ENCODE measurements at places on chromosomes 1 and 21.
A peak's percentile ranks its signal among the peaks of the same experiment; 100 is the strongest.

DNA sequence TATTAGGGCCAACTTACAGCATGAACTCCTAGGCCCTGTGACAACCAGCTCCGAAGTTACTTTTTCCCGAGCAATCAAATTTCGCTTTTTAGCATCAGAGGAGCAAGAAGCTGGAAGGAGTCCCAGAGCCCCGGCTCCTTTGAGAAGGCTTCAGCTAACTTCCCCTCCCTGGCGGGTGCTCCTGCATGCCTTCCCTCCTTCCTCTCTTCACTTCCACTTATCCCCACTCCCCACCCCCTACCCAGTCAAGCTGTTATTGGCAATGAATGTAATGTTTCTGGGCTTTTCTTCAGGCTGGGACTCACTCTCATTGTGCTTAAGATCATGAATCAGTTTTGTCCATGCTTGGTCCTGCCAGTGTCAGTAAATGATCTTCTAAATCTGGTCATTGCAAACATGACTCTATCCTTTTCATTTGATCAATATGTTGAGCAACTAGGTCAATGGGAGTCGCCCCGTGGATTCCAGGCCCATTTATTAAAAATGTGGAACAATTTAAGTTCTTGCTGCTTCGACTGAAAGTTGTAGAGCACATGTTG is 94.5 kb upstream of the TSPAN2 start:
- no peak for DNase-seq

DNA sequence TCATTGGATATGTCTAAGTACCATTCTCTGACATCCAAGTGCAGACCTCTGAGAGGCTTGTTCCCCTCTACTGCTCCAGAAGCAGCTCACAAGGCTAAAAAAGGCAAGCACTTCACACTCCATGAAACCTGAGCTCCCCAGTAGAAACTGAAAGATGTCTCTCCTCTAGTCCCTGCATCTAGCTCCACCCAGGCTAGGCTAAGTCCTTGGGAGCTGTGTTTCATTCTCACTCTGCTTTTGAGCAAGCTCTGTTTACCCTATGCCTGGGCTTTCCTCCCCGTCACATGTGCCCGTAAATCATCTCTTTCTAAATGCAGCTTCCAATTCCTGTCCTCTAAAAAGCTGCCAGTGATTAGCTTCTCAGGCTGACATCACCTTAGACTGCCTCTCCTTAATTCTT is 39.0 kb downstream of the LRRC71 start:
- no peak for DNase-seq

- no peak for DNase-seq
These were observed at the start of gene ARHGEF16 for GRCh38 chr1:3453891-3454810. ARHGEF16 (plus strand) TSS chr1:3454665; CDS start chr1:3463085, 8,420 bp downstream.

DNA sequence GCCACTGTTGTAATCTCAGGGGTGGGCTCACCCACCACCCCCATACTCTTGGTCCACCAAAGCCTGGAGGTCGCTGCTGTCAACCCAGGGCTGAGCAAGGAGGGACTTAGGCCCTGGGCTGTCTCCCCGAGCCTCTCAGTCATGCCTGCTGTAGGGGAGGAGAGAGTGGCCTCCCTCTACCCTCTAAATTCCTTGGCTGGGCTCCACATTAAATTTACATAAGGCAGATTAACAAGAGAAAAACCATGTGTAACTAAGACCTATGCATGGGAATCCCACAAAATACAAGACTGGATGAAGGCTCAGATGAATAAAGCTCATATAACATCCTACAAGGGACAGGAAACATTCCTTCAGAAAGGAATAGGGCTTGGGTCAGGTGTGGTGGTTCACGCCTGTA is 1.8 kb upstream of the PIK3CD start:
- DNase-seq = no peak

GRCh38 chr1:11736746-11737639 is 1.1 kb downstream of the AGTRAP start:
- no peak for DNase-seq

DNA sequence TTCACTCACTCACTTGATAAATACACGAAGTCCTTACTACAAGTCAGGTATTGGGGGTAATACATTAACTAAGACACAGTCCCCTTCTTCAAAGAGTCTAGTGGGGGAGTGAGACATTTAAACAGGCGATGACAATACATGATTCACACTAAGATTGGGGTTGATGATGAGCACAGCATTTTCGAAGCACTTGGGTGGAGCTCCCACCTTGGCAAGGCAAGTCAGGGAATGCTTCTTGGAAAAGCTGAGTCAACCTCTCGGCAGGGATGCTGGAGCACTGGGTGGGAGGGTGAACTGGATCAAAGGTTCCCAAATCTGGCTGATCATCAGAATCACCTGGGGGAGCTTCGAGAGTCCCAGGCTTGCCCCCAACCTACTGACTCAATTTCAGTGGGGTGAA is 57.9 kb upstream of the ENAH start:
- no peak for DNase-seq

DNA sequence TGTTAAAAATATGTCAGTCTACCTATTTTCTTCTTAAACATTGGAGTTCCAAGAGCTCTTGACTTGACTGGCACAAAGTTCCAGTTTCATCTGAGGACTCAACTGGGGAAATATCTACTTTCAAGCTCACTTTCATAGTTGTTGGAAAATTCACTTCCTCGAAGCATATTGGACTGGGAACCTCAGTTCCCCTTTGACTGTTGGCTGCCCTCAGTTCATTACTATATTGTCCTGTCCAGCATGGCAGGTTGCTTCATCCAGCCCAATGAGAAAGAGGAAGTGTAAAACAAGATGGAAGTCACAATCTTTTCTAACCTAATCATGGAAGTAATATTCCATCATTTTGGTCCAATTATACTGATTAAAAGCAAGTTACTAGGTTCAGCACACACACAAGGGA is 54.3 kb downstream of the ZNF697 start:
- no peak for DNase-seq

- no peak for DNase-seq
These were observed 3.0 kb upstream of the TSPAN1 start for GRCh38 chr1:46171871-46172270.

DNA sequence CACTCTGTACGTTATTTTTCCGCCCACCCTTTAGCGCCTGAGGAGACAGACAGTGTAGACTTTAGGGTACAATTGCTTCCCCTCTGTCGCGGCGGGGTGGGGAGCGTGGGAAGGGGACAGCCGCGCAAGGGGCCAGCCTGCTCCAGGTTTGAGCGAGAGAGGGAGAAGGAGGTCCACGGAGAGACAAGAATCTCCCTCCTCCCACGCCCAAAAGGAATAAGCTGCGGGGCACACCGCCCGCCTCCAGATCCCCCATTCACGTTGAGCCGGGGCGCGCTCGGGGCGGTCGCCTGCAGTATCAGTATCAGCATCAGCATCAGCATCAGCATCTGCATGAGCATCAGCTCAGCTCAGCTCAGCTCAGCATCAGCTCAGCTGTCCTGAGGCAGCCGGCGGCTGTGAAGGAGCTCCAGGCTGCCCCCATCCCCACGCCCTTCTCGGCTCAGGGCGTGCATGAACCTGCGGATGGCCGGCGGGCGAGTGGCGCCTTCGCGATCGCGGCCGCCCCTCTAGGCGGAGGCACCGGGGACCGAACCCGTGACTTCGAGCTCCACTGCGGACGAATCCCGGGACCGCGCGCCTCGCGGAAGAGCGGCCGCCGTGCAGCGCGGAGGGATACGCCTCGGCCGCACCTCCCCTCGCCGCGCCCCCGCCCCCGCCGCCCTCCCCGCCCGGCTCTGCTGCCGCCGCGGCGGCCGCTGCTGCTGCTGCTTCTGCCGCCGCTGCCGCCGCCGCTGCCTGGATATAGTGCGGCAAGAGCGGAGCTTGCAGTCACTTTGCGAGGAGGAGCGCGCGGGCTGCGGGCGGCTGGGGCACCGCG is at the start of gene NCAM2:
Gene NCAM2, plus strand, starts transcription at position 774 of the 820 bp plus-strand sequence.
- DNase-seq = peak; percentile 17

DNA sequence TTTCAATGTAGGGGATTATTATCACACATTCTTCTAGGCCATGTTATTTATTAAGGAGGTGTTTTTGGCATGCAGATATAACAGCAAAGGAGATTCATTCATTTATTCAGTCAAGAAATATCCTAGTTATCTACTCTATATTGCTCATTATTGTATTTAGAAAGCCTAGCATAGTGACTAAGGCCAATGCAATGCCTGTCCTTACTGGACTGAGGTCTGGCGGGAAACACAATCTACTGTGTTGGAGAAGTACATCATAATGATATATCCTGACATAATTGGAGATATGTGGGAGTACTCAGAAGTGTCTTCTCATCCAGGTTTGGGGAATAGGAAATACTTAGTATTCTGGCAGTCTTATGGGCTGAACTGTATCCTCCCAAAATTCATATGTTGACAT is 421.5 kb upstream of the USP24 start:
- no peak for DNase-seq

DNA sequence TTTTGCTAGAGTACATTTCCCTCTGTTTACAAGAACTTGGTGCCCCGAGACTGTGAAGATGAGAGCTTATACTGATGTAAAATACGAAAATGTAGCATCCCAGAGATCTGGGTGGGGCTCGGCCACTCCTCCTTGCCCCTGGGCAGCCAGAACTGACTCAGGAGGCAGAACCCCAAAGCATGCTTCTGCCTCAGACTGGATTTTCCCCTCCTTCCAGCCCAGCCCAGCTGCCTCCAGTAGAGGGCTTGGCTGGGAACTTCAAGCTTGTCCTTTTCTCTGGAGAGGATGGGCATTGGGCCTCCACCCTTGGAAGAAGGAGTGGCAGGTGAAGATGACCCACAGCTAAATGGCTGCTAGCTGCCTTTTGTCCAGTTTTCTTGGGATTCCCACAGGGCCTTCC is 24.3 kb upstream of the BTG2 start:
- no peak for DNase-seq

DNA sequence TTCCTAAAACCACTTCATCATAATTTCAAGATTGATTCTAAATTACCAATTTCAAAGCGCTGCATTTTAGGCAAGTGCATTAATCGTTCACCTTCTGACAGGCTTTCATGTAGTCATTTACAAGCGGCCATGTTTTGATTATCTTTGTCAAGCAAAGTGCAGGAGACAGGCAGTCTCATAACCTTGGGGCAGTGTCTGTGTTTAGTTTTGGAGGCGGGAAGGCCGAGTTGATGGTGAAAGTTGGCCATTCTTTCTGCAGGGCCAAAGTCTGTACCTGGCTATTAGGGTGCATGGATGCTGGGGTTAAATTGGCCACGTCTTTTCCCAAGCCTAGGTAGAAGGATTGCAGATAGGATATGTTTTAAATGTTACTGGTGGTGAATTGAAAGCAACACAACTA is 2.9 kb downstream of the AGPAT3 start:
- no peak for DNase-seq

- DNase-seq = no peak
These were observed 25.8 kb downstream of the HYI start for GRCh38 chr1:43427941-43428340.
